ENCODE measurements at places on chromosomes 1 and 21.

- peak; percentile 26 for DNase-seq
Observed at GRCh38 chr1:25996966-25997827, 666 bp downstream of the PAFAH2 start.

DNA sequence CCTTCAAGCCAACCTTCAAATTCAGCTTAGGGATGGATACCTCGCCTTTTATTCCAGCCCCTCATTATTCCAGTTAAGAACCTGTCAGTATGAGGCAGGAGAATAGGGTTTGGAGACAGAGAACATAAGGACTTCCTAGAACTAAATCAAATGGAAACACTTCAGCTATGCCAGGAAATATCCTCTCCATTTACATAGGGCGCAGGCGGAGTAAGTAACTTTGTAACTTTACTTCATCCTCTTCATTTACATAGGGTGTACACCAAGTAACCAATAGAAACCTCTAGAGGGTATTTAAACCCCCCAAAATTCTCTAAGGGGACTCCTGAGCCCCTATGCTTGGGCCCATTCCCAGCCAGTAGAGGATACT lies 75.4 kb upstream of the ATF3 start:
- no peak for DNase-seq

GRCh38 chr1:103106426-103107341 lies 1.6 kb downstream of the COL11A1 start:
- DNase-seq = peak; percentile 1

- DNase-seq = no peak
Observed at GRCh38 chr1:227729881-227730629, 5.0 kb downstream of the JMJD4 start.

- DNase-seq = no peak
Observed at GRCh38 chr1:74641161-74641560, 32.4 kb downstream of the ERICH3 start.

DNA sequence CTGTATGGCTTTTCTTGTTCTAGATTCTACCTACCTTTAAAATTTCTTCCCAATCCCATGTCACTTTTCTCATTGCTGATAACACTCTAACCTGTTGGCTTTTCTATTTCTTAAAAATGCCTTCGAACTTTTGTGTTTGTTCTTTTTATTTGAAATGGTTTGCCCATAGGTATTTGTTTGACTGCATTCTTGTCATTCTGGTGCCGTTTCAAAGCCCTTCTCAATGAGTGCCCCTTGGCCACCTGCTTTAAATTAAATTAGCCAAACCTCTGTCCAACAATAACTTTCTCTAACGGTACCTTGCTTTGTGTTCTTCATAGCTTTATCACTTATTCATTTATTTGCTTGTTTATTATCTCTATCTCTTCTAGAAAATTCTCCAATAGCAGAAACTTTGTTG lies 38.9 kb downstream of the KCTD3 start:
- DNase-seq = no peak
